ENCODE measurements at places on chromosomes 7 and 10.

DNA sequence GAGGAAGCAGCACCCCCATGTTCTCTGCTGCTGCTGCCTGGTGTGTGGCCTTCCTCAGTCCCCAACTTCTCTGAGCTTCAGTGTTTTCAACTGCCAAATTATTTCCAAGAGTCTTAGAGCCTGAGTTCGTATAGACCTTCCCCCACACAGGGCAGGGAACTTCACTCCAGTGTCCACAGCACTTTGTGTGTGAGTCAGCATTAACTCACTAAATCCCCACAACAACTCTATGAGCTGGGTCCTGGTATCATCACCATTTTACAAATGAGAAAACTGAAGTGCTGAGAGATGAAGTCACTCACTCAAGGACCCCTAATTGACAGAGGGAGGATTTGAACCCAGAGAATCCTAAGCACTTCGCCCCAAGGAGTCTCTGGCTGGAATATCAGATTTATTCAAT lies 48.3 kb downstream of the ADCYAP1R1 start:
- DNase-seq, result no peak

DNA sequence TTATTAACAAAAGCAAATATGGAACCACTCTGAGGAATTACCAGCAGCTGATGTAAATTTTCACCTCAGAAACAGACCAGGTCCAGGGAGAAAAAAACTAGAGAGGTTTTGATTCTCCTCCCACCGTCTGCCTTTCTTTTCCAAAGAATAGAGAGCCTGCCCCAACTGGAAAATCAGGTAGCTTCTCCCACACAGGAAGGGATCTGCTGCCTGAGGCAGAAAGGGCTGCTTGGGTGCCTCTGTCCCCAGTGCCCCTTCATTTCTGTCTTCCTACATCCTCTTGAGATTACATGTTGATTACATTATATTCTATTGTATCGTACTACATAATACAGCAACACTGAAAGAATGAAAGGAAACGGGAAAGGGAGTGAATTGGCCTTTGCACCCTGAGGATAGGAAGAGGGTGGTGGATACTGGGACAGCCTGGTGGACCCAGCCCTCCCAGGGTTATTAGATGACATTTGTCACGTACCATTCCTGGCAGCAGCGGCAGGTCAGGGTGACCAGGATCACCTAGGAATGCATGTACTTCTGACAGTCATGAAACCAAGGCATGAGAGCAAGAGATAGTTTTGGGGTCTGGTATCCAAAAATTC lies 8.9 kb downstream of the ST8SIA6 start:
- DNase-seq, result no peak

GRCh38 chr10:110643653-110644597 lies at the start of gene RBM20:
Gene RBM20, plus strand, starts transcription at chr10:110644336. Its CDS starts 119 bp downstream, at chr10:110644455.
- no peak for DNase-seq

GRCh38 chr7:128041203-128041602 lies 10.0 kb upstream of the LRRC4 start:
- DNase-seq, result no peak

Data from activated CD4-positive, CD25-positive, alpha-beta regulatory T cell (primary cell).